ENCODE measurements at places on chromosomes 2 and 18. TPM values are rescaled to one million over a fixed set of nuclear protein-coding genes. Genes with fewer than 3 reads are reported as not detected.

Gene HOXD13
- 0.14 TPM for polyA plus RNA-seq

Gene HOXD11
- 67.2 TPM for polyA plus RNA-seq

Gene FTCDNL1
- 2.0 TPM for polyA plus RNA-seq

Gene TEX51
- polyA plus RNA-seq, result not detected

Gene HOXD9
- 74.3 TPM for polyA plus RNA-seq

Gene SP5
- 0.40 TPM for polyA plus RNA-seq

Gene PTPRN
- 0.65 TPM for polyA plus RNA-seq

Gene C2orf81
- 9.6 TPM for polyA plus RNA-seq

Gene CFAP221
- 25.1 TPM for polyA plus RNA-seq

Gene UXS1
- polyA plus RNA-seq, result 71.8 TPM

Gene TUBB8B
- 0.74 TPM for polyA plus RNA-seq
